Breast epithelium (tissue), 4 donors: ENCODE measurements at places on chromosomes 16 and 17.

GRCh38 chr17:42980274-42980765 is at the start of gene RUNDC1:
RUNDC1 (plus strand) TSS chr17:42980565; CDS start chr17:42980577, 12 bp downstream.
- DNase-seq = peak; percentile 94

DNA sequence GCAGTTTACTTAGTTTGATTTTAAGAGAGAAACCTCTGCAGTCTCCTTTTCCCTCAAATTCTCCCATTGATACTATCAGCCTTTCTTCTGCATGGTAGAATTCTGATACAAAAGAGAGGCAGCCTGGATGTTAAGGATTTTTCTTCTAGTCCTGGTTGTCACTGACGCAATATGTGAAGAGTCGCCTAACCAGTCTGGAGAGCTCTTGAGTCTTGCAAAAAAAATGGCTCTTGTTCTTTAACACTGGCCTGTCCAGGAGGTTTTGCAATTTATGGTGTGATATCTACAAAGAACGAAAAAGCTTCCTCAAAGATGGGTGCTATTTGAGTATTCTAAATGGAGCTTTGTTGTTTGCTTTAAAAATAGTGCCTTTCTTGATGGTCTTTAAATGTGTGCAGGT is 28.9 kb downstream of the COX10 start:
- no peak for DNase-seq

GRCh38 chr16:13839577-13839976 is 80.4 kb upstream of the ERCC4 start:
- DNase-seq = no peak

DNA sequence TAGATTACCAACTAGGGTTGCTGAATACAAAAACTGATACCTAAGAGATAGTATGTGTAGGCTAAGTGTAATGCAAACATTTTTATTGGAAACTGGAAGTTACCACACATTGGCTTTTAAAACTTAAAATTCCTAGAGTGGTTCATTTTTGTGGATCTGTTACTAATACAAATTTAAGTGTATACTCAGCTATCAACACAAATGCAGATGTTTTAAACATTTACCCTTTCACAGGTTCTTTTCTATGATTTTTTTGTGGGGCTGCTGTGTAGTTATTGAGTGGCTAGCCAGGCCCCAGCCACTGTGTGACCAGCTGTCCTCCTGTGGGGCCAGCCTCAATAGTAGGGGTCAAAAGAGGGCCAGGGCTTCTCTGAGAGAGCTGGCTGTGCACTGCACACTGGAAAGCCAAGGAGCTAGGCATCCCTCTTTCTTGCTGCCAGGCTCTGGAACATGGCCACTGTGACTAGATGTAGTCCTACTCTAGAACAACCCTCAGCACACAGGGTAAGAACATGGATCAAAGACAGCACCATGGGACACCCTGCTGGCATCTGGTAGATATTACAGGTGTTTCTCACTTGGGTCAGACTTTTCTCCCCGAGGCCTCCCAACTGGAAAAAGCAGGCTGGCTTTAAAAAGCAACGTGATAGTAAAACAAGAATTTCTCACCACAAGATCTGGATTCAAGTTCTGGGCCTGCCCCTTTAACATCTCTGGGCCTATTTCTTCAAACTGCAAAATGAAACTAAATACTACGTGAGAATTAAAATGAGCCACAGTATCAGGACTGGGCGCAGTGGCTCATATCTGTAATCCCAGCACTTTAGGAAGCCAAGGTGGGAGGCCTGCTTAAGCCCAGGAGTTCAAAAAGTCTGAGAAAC is 7.3 kb upstream of the VEZF1 start:
- DNase-seq = peak; percentile 74
